ENCODE measurements at places on chromosomes 1 and 21.

DNA sequence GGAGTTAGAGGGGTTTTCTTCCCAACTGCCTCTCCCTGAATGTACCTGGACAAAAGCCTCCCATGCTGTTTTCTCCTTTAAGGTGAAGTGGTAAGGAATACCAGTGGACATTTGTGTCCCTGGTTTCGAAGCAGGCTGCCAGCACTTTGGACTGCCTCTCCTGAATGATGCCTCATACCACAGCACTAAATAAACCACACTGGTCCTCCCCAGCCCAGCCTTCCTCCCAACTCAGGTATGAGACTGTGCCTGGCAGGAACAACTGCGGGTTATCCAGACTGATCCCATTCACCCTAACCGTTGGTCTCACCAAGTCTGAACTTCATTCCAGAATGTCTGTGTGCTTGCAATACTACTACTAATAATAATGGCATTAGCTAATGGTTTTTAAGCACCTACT, 9.3 kb downstream of the COQ8A start:
- DNase-seq, result no peak

- DNase-seq, result no peak
Observed at GRCh38 chr1:55005351-55006140, 6.8 kb downstream of the BSND start.

DNA sequence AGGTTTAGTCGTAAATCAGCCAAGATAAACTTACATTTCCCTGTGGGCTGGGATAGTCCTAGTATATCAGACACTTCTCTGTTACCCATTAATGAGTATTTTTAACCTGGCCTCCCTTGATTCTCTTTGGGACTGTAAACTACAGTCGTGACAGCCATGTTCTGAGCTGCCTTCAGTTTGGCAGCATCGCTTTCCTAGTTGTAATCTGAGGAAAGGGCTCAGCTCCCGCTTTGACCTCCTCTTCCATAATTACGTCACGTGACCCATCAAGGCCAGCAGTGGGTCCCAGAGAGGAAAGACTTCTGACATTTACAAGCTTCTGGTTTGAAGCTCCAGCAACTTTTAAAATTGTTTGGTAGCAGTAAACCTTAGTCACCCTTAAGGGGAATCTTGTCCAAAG, 34.6 kb upstream of the MTR start:
- no peak for DNase-seq

- no peak for DNase-seq
Observed at GRCh38 chr1:10947691-10948462, 64.6 kb upstream of the TARDBP start.

DNA sequence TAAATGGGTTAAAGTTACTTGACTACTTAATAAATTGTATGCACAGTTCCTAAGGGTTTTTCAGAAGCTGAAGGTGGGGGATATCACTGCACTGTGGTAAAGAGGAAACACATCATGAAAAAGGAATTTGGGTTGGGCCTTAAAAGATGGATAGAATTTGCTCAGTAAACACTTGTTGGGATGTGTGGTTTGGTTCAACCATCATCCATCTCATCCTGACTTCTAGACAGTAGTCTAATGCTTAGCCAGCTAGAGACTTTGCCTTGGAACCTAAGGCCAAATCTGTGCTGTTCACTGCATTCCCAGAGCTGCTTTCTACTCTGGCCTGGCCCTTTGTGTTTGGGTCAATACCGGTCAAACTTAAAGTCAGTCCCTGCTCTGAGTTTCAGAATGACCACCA, 30.6 kb downstream of the LY9 start:
- no peak for DNase-seq

GRCh38 chr1:160621633-160622413, 25.0 kb downstream of the SLAMF1 start:
- DNase-seq, result no peak

DNA sequence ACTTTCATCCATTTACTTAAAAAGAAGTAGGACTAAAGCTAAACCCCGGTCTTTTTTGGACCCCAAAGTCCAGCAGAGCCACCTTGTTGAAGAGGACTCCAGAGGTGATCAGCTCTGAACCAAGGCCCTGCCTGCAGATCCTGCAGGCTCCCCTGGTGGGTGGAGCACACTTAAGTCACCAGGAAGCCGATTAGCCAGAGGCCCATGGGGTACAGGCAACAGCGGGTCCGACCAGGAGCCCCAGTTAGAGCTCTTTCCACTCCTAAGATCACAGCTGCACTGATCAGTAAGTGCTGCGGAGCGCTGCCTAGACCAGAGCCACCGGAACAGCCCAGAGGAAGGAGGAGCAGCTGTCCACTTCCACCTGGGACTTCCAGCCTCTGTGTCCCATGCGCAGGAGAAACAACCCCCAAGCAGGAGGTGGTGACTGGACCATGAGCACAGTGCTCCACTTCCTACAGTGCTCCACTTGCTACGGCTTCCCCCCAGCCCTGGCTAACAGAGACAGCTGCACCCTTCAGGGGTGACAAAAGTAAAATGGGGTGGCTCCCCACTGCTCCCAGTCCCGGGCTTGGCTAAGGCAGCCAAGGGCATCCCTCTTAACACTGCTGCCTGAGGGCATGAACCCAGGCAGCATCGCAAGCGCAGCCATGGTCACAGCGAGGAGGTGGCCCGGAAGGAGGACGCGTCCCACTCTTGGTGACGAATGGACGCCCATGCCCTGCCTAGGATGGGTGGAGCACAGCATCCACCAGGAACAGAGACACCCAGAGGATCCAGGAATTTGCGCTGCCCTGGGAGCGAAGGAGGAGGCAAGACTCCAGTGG, 58.0 kb downstream of the NPHP4 start:
- no peak for DNase-seq

DNA sequence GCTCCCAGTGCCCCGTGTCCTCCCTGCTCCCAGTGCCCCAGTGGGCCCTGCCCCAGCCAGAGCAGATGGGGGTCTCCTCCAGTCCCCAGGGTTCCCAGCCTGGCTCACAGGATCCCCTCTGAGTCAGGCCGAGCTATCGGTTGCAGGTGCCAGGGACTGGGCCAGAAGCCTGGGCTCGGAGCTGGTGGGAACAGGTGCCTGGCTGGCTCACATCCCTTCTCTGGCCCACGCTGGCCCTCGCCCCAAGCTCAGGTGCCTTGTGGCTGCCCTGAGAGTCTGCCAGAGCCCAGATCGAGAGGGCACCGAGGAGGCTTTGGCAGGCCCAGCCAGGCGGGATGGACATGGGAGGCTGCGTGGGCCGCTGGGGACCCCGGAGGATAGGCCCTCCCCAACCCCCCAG, 18.9 kb downstream of the PLCH2 start:
- no peak for DNase-seq

DNA sequence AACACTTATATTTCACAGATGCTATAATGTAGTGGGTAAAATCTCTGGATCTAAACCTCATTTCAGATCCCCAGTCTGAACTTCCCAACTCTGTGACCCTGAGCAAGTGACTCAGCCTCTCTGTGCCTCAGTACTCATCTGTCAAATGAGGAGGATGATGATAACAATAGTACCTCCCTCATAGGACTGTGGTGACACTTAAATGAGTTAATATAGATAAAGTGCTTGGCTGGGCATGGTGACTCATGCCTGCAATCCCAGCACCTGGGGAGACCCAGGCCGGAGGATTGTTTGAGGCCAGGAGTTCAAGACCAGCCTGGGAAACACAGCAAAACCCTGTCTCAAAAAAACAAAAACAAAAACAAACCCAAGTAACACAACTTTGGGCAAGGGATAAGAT, 4.7 kb upstream of the ECE1 start:
- DNase-seq, result peak; percentile 84

GRCh38 chr1:2091611-2092604, 41.7 kb downstream of the PRKCZ start:
- DNase-seq, result peak; percentile 80

DNA sequence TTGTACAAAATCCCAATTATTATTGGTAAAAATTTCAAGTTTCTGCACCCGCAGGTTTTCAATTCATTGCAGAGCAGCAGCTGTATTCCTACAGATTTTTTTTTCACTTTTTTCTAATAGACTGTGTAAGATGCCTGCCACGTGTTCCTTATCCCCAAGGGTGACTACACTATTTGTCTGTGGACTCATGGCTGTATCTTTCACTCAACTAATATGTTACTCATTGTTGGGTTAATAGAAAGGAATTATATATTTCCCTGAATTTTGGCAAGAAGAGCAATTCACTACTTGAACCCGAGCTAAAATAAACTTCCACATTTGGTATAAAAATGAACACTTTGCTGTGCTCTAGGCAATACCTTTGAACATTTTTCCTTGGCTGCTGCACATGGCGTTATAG, 158.7 kb downstream of the NCAM2 start:
- no peak for DNase-seq

DNA sequence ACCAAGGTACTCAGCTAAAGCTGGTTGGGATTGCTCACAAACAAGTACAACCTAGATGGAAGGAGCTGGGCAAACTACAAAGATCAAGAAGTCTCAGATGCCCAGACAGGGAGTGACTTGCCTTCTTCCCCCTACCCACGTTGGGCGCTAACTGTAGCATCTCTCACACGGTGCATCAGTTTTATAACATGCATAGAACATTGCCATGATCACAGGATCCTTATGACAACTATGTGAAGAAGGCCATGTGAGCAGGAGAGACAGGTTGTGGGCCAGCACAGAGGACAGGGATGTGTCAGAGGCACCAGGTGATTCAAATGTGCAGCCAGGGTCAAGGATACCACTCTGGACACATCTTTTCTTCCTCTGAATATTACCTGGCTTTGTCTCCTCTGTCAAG, 28.3 kb upstream of the CYP4B1 start:
- no peak for DNase-seq

DNA sequence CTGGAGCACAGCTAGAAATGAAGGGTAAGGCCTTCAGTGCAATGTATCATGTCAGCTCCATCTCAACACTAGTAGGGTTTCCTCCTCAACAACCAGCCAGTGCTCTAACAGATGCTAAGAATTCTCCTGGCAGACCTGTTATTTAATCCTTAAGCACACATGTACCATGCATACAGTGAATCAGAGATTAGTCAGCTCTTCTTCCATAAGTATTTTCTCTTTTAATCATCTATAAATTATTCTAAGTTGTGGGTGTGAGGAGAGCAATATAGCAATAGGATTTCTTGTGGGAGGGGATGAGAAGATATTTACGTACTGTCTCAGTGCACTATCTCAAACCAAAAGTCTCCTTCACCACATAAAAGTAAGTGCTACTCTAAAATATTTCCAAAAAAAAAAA, 95.3 kb downstream of the COP1 start:
- no peak for DNase-seq

- no peak for DNase-seq
Observed at GRCh38 chr1:207309745-207310273, 11.7 kb upstream of the CD55 start.

- peak; percentile 59 for DNase-seq
Observed at GRCh38 chr1:153795330-153795837, 20.2 kb downstream of the SLC27A3 start.

- DNase-seq, result no peak
Observed at GRCh38 chr1:204146309-204146708, 5.5 kb downstream of the ETNK2 start.
